ENCODE measurements at places on chromosomes 16 and 17.

DNA sequence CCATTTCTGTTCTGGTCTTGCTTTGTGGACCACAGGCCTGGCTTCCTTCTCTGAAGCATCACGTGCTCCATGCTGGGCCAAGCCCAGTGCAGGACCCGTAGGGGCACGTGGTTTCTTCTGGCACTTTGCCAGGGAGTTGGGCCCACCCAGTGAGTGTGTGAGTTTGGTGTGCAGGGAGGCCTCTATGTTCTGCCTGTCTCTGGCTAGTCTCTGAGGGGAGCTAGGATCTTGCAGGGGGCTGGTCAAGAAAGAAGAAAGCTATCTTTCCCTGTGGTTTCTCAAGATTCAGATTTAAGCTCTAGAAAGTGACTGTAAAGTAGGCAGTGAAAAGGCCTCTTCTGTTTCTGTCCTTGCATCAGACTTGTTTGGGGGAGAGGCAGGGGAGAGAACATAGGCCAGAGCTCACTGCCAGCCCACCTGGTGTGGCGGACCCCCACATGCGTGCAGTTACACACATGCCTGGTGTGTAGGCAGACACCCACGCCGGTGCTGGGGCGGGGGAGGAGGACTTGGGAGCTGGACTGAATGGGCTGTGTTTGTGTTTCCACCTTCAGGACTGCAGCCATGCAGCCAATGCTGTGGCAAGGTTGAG is 11.8 kb downstream of the LASP1 start:
- DNase-seq: no peak

DNA sequence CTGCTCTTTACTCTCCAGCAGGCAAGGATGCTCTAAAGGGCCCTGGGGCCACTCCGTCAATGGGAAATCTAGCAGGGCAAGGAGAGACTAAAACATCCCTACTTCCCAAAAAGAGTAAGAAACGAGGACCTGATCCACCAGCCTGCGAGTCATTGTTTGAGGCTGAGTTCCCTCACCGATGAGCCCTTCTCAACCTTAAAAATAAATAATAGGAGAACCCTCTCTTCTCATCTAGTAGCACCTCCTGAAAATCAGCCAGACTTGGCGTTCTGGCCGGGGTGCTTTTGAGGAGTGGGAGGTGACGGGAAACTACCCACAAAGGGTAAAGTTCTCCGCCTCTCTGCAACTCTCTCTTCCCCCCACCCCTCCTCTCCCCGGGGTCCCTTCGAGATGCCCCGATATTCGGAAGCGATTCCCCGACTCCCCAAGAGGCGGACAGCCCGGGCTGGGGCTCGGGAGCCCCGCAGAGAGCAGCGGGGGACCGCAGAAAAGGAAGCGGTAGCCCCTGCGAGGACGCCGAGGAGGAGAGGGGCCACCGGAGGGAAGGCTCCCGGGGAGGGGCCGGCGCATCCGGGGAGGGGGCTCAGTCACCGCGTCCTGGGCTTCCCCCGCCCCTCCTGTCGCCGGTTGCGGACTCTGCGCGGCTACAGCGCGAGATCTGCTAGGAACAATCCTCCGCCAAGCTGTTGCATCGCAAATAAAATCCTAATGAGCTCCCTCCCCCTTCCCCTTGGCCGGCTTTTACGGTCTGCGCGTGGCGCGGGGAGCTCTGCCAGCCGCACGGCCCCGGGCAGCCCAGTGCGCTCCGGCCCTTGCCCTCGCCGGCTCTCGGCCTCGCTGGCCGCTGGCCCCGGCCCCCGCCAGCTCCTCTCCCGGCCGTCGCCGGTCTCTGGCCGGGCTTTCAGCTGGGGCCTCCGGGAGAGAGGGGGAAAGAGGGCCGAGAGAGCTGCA is 1.3 kb downstream of the HOXB9 start:
- DNase-seq: no peak

DNA sequence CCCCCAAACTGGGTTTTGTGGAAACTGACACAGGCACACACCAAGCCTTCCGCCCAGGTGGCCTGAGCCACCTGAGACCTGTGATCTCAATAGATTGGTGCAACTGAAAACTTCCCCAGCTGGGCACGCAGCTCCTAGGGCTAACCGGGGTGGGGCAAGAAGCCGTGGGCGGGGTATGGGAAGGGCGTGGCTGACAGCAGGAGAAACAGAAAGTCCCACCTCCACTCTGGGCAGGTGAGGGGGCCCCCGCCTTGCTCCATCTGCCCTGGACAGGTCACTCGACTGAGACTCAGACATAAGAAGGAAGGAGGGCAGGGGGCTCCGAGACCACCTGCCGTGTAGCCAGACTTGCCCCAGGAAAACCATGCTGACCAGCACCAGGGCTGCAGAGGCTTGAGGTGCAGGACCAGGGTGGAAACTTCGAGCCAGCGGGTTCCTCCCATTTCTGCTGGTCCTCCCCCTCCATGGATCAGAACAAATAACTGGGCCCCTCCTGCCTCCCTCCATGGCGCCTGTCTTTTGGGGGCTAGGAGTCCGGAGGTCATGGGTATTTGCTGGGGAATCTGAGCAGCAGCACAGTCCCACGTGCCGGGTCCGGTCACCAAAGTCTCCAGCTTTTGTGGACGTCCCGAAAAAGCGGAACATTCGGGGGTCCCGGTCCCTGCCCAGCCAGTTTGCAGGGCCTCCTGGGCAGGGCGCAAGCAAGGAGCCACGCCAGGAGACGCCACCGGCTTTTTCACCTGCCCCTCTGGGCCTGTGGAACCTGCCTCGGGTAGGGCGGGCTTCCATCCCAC is 1.3 kb downstream of the TIMP2 start:
- DNase-seq: peak; percentile 24

- no peak for DNase-seq
Observed at GRCh38 chr17:28335959-28336871, 654 bp downstream of the TNFAIP1 start.

GRCh38 chr17:48577946-48578615 is at the start of gene HOXB4:
TSS of gene HOXB4 (minus strand) at chr17:48578350. CDS start at chr17:48578319, 31 bp downstream.
- DNase-seq: peak; percentile 40

- no peak for DNase-seq
Observed at GRCh38 chr17:39700148-39700987, 504 bp downstream of the ERBB2 start.

GRCh38 chr16:6888531-6888930 is 444.1 kb upstream of the RBFOX1 start:
- DNase-seq: no peak

- DNase-seq: no peak
Observed at GRCh38 chr17:4769628-4770027, 2.1 kb upstream of the TM4SF5 start.

- DNase-seq: no peak
Observed at GRCh38 chr16:58937661-58938060, 203.5 kb upstream of the GOT2 start.

DNA sequence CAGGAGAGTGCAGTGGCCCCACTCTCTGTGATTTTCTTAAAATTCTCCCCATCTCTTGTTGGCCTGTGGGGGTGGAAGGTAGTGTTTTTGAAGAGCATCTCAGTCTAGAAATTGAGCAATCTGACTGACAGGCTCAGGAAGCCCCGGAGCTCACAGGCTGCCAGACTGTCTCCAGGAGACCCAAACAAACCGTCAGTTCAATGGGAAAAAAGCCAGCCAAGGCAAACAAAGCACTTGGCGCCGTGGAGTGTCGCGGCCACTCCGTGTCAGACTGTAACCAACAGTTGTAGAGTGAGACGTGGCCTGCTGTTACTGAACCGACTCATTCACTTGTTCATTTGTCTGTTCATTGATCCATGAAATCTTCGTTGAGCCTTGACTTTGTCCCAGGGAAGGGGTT is 33.7 kb downstream of the RGS9 start:
- DNase-seq: no peak

- DNase-seq: no peak
Observed at GRCh38 chr16:88014954-88015805, 63.9 kb downstream of the BANP start.

GRCh38 chr17:82350182-82351030 is 8.6 kb upstream of the TEX19 start:
- no peak for DNase-seq

- no peak for DNase-seq
Observed at GRCh38 chr16:336269-336668, 16.3 kb downstream of the AXIN1 start.

DNA sequence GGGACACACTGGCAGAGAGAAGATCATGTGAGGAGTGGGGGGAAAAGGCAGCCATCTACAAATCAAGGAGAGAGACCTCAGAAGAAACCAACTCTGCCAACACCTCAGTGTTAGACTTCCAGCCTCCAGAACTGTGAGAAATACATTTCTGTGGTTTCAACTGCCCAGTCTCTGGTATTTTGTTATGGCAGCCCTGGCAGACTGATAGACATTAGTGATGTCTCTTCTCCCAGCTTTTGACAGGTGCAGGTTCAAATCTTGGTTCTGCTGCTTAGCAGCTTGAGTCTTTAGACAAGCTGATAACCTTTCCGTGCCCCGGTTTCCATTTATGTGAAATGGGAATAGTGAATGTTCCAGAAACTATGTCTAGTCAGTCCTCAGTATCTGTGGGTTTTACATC is 199.5 kb downstream of the SNX29 start:
- no peak for DNase-seq

DNA sequence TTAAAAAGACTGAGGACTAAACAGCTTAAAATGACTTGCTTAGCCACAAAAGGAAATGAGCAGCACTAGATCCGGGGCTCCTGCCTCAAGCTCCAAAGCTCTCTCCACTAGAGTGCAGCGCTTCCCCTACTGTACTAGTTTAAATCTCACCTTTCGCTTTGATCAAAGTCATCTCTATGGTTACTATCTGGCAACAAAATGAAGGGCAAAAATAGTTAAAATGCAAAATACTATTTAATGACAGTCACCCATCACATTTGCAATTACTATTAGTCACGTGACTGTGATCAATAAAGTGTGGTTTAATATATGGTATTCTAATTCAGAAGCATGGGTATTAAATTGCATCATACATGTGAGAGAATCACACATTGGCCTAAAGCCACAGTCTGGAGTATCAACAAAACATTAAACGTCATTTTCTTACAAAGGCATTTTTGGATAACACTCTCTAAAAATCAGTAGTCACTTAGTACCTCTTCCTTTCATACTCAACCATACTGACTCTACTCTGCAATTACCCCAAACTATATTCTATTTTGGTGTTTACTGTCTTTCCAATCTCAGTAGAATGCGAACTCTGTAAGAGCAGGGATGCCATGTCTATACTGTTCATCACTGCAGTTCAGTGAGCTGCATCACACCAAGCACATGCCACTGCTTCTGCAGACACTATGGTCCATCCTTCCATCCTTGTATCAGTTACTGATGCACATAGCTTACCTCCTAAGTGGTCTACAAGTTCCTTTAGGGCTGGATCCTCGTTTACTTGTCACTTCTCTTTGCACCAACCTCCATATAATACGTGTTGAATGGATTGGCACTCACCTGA is 6.2 kb downstream of the PSMD12 start:
- DNase-seq: no peak

- no peak for DNase-seq
Observed at GRCh38 chr16:27547134-27547533, 2.6 kb downstream of the GTF3C1 start.

DNA sequence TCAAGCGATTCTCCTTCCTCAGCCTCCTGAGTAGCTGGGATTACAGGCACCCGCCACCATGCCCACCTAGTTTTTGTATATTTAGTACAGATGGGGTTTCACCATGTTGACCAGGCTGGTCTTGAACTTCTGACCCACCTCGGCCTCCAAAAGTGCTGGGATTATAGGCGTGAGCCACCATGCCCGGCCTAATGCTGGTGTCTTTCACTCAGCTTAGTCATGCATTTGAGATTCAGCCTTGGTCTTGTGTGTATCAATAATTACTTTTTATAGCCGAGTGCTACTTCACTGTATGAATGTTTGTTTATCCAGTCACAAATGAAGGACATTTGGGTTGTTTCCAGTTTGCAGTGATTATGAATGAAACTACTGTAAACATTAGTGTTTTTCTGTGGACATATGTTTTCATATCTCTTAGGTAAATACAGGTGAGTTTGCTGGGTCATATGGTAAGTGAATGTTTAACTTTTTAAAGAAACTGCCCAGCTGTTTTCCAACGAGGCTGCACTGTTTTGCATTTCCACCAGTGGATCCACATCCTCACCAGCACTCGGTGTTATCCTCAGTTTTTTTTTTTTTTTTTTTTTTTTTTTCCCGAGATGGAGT is 11.0 kb upstream of the PLCG2 start:
- DNase-seq: no peak

GRCh38 chr17:6098823-6099180 is 28.6 kb downstream of the WSCD1 start:
- no peak for DNase-seq

GRCh38 chr17:40366861-40367518 is 2.5 kb upstream of the GJD3 start:
- no peak for DNase-seq

DNA sequence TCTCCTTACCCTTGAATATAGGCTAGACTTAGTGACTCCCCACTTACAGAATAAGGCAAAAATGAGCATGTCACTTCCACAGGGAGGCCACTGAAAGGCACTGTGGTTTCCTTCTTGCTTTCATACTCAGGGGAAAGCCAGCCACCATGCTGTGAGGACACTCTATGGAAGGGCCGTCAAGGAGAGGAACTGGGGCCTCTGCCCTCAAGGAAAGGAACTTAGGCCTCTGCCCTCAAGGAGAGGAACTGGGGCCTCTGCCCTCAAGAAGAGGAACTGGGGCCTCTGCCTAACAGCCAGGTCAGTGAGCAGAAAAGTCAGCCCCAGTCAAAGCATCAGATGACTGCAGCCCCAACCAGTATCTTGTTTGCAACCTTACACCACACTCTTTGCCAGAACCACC is 30.1 kb downstream of the VPS35 start:
- DNase-seq: no peak

GRCh38 chr17:9071016-9071415 is 49.7 kb downstream of the NTN1 start:
- no peak for DNase-seq

GRCh38 chr16:76370344-76370743 is 93.1 kb downstream of the CNTNAP4 start:
- no peak for DNase-seq

GRCh38 chr17:7577327-7578199 is 1.9 kb upstream of the CD68 start:
- DNase-seq: no peak

DNA sequence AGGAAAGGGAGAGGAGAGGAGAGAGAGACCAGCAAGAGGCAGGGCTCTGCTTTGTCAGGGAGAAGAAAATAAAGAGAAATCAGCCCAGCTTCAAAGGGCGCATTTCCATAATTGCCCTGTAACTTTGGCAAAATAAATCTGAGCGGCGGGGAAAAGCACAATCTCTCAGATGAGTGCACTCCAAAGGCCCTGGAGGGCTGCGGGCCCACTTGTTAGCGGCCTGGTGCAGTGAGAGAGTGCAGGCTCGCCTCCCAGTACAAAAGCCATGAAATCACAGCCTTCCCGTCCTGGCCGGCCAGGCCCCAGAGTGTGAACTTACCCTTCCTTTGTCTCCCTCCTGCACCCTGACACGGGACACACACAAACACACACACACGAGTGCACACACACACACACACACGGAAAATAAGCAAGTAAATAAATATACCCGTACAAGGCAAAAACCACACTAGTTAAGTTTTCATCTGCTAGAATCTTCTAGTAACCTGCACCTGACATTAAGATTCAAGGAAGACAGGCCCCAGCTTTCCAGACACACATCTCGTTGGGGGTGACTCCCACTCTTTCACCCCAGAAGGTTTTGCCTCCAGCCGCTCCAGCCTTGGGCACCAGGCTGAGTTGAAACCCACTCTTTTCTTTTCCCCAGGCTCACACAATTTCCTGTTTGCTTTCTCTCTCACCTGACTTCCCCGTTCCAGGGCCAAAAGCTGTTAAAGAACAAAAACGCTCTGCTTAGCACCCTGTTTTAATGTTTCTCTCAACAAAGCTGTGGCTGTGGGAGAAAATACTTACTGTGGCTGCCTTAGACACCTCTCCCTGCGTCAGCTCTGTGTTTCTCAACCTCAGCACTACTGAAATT is 8.5 kb downstream of the IRX3 start:
- DNase-seq: no peak

- no peak for DNase-seq
Observed at GRCh38 chr17:28039251-28039650, 3.2 kb upstream of the NLK start.

All from stimulated activated CD8-positive, alpha-beta memory T cell treated with anti-CD3 and anti-CD28 coated beads, Interleukin-15, amount 100 ng/mL, for 1 hour (primary cell).